Stimulated activated CD4-positive, alpha-beta T cell treated with anti-CD3 and anti-CD28 coated beads, Interleukin-12 subunit alpha, Interleukin-12 subunit beta, amount 100 ng/mL, for 4 hours (primary cell): ENCODE measurements at places on chromosomes 7 and 10.

DNA sequence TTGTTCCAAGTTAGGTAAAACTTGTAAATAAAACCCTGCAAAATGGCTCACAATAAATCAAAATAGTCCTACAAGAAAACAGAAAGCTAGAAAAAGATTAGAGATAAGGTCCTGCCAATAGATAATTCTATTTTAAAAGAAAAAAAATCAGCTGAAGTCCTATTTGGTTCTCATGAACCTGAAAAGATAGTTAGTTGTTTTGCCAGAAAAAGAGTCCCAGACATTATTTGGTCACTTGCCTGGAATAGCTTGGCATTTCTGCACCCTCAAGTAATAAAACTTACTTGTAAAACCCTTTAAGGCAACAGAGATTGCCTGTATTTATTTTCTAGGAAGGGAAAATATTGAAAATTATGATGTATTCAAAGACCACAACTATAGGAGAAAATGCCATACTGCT is 47.7 kb downstream of the LRRN3 start:
- DNase-seq = no peak

GRCh38 chr7:155258226-155258560 is 39.5 kb upstream of the INSIG1 start:
- DNase-seq = no peak

DNA sequence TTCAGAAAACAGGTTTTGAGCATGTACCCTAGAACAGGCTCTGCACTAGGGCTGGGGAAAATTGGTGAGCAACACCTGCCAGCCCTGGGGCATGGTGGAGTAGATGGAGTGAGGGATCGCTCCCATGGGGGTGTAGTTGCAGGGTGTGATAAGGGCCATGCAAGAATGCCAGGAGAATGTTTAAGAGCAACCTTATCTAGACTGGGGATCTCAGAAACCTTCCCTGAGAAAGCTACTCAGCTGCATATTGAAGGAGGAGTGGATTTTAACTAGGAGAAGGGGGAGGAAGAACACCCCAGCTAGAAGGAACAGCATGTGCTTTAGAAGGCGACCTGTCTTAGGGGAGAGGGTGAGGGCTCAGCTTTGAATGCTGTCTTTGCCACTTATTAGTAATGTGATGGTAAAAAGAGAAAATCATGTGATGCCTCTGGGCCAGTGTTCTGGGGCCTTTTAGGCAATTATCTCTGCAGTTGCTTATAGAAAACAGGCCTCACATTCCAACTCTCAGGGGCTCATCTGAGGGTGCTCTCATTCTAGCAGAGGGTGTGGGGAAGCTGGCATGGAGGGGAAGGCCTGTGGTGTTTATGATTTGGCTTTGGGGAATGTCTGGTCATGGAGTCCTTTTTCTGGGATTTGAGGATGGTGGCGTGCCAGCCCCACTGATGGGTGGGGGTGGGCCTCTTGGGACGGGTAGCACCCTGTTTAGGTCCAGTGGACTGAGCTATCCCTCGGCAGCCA is 225.4 kb downstream of the BMPER start:
- no peak for DNase-seq

- no peak for DNase-seq
Observed at GRCh38 chr7:18064242-18064838, 36.7 kb upstream of the PRPS1L1 start.

GRCh38 chr7:112372101-112372500 is 78.2 kb upstream of the IFRD1 start:
- no peak for DNase-seq
